ENCODE measurements at places on chromosomes 16 and 17.

- no peak for DNase-seq
Observed at GRCh38 chr17:78903101-78903779, at the start of gene CEP295NL. CEP295NL (minus strand) TSS chr17:78903201; CDS start chr17:78901828, 1,373 bp downstream.

DNA sequence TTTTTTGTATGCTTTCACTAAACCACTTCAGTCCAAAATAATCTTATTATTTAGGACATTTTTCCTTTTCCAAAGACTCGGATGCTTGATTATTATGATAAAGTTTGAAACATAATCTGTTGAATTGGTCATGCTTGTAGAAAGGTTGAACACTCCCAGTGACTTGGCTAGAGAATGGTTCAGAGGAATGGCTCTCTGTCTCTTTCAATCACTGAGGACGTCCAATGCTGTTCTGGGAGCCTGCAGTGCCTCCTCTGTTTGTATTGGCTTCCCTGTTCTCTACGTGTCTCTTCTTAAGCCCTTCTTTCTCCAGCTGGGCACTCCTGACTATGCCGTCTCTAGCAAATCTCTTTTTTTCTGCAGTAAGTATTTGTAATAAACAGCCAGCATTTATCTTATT is 369.0 kb upstream of the DYNLRB2 start:
- DNase-seq = no peak

DNA sequence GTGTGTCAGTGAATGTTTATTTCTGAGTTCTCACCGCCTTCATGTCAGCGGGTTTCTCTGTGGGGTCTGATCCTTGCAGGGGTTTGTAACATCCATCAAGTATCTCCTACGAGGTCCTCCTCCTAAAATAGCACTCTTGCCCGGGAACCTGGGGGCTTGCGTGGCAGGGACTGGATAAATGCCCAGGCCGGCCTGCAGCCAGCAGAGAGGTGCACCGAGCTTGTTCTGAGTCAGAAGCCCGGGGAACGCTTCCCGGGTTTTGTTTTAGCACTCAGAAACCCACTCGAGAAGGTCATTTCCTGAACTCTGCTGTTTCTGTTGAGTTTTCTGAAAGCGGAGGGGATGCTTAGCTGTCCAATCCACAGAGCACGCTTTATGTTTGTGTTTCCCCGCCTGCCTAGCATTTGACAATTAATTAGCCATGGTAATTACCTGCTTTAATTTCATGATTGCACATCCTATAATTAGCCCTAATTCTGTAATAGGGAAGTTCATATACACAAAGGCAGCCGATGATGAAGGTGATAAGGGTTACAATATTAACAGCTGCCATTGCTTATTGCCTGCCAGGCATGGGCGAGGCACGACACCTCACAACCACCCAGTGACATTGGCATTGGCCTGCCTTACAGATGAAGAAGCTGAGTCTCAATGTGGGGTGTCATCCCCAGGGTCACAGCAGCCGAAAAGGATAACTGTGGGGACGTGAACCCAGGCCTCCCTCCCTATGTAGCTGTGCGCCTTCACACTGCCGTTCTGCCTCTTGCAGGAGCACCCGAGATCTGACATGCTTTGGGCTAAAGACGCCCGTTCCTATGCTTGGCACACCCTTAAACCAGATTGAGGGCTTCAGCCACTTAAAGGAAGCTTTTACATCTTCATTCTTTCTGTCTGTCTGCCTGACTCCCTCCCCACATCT is 333.1 kb downstream of the CPPED1 start:
- peak; percentile 23 for DNase-seq

DNA sequence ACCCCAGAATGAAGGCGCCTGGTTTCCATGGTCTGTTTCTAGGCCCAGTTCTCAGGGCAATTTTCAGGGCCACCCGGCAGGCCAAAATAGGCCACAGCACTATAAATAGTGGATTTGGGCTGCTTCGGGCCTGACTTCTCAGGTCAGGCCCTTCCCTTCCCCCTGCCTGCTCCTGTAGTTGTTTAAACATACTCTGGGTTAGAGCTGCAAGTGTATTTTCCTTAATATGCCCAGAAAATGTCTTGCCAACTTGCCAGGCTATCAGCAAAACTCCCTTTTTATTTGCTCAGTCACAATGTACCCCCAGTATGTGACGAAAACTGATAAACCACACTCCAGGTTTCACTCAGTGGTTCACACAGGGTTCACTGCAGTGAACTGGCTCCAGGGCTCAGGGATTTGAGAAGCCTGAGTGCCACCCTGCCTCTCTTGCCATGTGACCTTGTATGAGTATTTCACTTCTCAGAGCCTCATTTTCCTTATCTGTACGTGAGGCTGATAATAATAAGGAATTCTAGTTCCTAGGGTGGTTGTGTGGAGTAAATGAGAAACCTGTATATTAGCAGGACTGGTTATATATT is 76.5 kb downstream of the GPRC5B start:
- no peak for DNase-seq

GRCh38 chr17:77999413-78000173 is 41.1 kb downstream of the TNRC6C start:
- DNase-seq = no peak

DNA sequence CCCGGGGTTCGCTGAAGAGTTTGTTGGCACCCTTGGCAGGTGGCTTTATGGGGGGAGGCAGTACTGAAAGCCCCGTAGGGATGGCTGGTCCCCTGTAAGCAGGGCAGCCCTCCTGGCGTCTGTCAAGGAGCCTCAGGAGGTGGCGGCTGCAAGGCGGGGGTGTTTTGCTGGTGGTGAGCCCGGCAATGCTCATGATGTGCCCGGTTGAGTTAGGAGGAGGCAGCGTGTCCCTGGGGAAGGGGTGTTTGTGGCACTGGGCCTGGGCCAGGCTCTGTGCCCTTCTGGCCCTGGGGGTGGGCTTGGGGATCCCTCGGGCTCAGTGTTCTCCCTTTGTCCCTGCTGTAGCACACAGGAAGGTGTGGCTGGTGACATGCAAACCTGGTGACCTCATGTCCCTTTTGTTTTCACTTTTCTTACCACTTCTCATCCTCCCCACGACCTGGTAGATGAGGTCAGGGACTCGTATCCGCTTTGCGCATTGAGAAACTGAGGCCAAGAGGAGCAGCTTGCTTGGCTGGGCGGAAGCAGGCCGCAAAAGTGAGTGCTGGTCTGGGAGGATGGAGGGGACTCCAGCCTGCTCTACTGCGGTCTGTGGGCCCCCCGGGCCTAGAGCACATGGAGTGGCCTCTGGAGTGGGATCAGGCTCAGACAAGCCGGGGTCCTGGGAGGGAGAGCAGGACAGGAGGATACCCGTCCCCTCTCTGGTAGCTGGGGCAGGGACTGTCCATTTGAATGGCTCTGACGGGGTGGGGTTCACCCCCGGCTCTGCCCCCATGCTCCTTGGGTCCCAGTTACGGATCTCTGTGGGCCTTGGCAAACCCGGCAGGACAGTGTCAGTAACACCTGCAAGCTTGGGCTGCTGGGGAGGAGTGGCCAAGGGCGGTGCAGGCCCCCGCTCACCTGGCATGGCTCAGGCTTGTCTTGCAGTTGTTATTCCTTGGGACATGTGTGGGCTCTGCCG is 2.2 kb downstream of the SNN start:
- no peak for DNase-seq

GRCh38 chr17:81347437-81347836 is 47.8 kb upstream of the BAHCC1 start:
- DNase-seq = no peak

- DNase-seq = no peak
Observed at GRCh38 chr17:75386430-75386829, 19.0 kb downstream of the GRB2 start.

- DNase-seq = no peak
Observed at GRCh38 chr17:45580924-45581323, 90.4 kb upstream of the PLEKHM1 start.

DNA sequence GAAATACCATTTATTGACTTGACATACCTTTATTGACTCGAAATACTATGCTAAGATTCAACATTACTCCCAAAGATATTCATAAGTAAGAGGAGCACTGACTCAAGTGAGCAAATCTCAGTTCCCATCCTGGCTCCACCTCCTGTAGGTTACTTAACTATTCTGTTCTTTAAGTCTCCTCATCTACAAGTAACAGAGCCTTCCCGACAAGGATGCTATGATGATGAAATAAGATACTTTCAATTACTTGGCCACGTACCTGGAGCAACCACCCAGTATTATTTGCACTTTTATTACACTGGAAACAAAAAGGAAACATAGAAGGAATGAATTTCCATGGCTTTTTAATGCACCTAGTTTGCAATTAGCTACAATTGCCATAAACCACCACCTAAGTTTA is 16.3 kb downstream of the KANSL1 start:
- DNase-seq = no peak
